Fibroblast of skin of back (primary cell): ENCODE measurements at places on chromosomes 12 and 14.

- DNase-seq = peak; percentile 51
Observed at GRCh38 chr12:84874125-84874824, 38.3 kb downstream of the SLC6A15 start.

DNA sequence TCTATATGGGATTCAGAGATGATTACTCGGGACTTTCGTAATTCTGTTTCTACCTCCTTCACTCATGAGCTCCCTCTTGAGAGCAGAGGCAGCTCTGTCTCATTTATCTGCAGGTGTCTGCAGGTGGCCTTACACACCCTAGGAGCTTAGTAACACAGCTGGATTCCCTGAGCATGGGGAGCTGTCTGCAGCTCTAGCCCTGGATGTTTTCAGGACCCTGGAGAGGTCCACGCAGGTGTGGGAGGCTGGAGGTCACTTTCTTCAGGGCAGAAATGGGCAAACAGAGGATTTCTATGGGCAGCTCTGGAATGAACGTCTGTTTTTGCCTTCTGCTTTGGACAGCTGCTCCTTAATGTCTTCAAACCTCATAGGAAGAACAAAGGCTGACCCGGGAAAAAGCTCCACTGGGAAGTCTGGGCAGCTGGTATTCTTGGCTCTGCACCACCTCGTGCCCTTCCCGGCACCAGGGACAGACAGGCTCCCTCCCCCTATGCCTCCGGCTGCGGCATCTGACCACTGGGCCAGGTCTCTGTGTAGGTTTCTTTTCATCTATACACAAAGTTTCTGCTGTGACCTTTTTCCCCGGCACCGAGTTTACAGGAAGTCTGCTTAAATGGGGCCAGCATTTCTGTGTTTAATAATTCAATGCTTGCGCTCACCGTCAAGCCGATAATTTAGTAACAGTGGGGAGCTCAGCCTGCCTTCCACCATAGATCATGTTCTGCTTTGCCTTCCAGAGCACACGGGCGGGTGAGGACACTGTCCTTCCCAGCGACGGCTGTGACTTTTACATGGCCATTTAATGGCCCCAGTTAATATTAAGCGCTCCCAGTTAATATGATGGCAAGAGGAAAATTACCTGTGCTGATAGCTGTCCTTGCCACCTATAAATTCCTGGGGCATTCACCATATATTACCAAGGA lies 320.2 kb upstream of the SFSWAP start:
- peak; percentile 7 for DNase-seq

- peak; percentile 73 for DNase-seq
Observed at GRCh38 chr12:48350249-48351021, at the start of gene ZNF641. ZNF641 (minus strand) TSS chr12:48350919; CDS start chr12:48348090, 2,829 bp downstream.

- no peak for DNase-seq
Observed at GRCh38 chr14:74645244-74645643, 33.2 kb upstream of the LTBP2 start.

DNA sequence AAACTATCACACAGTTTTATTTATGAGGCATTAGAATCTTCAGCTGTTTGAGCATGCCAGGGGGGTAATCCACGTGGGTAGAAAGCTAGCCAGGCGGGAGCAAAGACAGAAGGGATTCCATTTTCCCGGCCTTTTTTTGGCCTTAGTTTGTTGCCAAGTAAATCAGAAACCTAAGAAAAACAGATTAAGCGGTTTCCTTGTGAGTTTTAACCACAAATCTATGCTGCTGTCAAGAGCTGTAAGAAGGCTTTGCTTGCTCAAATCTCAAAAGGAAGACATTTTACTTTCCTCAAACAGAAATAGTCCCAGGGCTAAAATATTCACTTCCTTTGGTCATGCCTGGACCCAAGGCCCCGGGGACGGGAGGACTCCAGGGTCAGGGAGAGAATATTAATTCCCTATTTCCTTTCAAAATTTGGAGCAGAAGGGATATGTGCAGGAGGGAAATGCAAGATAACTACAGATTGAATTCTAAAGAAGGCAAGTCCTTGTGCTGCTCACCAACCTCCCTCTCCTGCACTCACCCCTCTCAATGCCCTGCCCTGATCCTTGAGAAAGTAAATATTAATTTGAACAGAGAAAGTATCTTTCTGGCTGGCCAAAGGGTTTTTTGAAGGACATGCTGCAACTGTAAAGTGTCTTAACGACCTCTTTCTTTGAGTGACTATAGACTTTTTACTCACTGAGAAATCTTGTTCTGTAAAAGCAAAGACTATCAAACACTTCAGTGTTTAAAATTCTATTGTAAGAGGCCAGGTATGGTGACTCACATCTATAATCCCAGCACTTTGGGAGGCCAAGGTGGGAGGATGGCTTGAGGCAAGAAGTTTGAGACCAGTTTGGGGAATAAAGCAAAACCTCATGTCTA lies 75.7 kb downstream of the HSD17B6 start:
- no peak for DNase-seq

GRCh38 chr12:84542289-84542688 lies 370.3 kb downstream of the SLC6A15 start:
- peak; percentile 3 for DNase-seq

DNA sequence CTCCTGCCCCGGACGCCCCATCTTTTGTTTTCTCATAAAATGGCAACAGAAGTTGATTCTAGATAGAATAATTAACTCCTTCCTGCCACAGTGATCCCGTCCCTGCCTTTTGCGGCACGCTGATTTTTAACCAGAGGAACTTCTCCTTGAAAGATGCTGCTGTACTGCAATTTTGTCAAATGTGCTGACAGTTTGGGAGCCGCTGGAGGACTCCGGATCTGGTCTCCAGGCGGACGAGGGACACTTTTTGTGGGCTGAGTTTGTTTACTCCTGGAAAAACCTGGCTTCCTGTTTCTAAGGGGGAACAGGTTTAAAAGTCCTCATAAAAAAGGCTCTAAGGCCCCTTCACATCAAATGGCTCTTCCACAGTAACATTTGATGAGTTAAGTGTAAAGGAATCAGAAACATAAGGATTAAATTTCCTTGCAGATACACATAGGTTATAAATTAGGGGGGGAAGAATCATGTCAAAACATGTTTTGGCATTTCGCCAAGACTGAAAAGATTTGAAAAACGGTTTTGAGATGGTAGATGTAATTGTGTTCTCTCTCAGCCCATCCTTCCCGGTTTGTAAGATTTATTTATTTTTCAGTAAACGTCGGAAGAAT lies 15.5 kb downstream of the FZD10 start:
- no peak for DNase-seq

DNA sequence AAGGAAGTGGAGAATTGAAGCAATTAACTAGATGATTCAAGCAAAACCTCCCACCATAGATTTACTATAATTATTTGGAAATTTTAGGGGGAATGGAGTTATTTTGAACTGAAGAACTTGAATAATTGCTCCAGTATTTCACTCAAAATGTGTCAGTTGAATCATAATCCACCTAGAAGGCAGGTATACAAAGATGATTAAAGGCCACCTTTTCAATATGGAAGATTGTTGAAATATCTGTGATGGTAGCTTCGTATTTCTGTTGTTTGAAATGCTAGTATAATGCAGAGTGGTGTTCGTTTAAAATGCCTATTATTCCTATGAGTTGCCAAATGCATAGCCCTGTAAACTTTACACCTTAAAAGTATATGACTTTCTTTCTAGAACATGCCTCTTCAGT lies 3.1 kb downstream of the HMGA2 start:
- no peak for DNase-seq

- no peak for DNase-seq
Observed at GRCh38 chr14:105092171-105093037, 27.2 kb upstream of the GPR132 start.

GRCh38 chr12:127153996-127154395 lies 1113.0 kb upstream of the TMEM132C start:
- no peak for DNase-seq

- no peak for DNase-seq
Observed at GRCh38 chr12:51222461-51222860, 4.6 kb upstream of the POU6F1 start.

DNA sequence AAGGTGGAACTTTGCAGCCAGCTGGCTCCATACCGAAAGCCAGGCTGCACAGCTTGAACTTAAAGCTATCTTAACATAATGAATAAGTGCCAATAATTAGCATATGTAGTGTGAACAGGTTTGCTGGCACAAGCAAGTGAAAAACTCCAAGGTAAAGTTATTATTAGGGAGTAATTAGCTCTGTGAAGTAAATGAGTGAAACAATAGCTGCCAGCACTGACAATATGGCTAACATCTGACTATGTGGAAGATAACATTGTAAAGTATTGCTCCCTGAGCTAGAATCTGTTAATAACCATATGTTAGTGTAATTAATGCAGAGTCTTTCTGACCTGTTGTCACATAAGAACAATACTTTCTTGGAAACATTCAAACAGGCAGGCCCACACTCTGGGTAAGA lies 246.4 kb downstream of the SOX5 start:
- no peak for DNase-seq

DNA sequence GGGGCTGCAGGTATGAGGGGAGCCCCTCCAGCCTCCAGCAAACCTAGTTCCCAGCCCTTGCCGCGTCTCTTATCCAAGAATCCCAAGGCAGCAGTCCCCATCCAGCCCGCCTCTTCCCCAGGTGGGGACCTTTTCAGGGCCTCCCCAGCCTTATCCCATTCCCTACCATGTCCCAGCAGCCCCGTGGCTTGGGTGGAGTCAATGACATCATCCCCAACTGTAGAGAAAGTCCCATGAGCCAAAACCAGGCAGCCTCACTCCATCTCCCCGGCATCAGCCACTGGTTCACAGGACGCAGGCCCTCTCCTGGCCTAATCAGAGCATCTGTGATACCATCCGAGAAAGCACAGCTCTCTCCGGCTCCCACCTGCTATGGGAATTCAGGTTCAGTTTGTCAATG lies 131.0 kb downstream of the NCOR2 start:
- peak; percentile 33 for DNase-seq

- DNase-seq = no peak
Observed at GRCh38 chr12:3103806-3104205, 26.6 kb downstream of the TSPAN9 start.
